ENCODE measurements at places on chromosomes 3 and 15.

GRCh38 chr15:78342021-78342420 is 1.9 kb downstream of the CRABP1 start:
- DNase-seq: peak; percentile 62

DNA sequence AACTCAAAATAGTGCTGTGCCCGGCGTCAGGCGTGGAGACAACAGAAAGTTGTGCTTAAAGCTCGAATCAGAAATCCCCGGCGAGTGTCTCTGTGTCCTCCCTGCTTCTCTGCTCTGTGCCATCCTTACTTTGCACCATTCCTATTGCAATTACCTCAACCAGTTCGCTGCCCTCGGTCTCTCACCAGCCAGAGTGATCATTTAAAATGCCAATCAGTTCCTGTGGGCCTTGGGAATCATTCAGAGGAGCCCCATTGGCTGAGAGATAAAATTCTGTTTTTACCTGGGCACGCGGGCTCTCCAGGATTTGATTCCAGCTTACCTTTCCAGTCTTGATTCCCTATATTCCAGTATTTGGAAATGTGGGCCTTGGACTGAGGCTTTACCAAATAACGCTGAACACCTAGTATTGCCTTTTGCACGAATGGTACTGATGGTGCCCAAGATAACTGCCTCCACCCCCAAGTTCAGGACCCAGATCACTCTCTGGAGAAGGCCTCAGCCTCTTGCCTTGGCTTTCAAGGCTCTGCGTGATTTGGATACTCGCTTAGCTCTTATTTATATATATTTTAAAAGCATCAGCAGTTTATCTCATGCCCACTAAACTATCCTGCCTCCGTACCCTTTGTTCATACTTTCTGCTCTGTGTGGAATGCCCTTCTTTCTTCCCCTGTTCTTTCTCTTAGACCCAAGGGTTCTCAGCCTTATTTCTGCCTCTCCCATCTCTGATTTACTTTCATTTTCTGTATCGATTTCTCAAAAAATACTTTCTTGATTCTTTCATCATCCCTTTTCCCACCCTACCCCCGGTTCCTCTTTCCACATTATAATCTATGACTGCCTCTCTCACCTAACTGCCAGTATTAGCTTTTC is 863 bp downstream of the PSMA4 start:
- no peak for DNase-seq

- peak; percentile 50 for DNase-seq
These were observed 1.7 kb upstream of the MAP1A start for GRCh38 chr15:43515741-43516140.

- no peak for DNase-seq
These were observed 140.2 kb upstream of the SETMAR start for GRCh38 chr3:4163011-4163410.

GRCh38 chr3:173902871-173903270 is 505.3 kb downstream of the NLGN1 start:
- no peak for DNase-seq

- DNase-seq: no peak
These were observed 177.5 kb upstream of the ICE2 start for GRCh38 chr15:60656481-60656880.

DNA sequence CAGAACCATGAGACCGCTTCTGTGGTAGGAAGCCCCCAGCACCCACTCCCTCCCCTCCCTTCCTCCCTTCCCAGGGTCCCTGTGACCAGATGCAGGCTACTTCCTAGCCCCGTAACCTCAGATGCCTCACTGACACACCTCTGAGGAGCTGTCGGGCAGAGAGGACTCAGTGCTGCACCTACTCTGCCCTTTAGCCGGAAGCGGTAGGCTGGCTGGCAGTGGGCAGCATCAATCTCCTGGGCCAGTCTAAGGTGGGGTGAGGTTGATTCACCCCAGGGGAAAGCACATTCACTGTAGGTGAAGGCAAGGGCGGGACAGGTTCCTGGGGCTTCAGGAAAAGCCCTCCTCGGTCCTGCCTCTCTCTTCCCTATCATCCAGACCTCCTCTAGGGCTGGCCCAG is 19.1 kb downstream of the CSRNP1 start:
- no peak for DNase-seq

- no peak for DNase-seq
These were observed 644.1 kb upstream of the ARRDC4 start for GRCh38 chr15:97316362-97316761.

- peak; percentile 93 for DNase-seq
These were observed 12.5 kb upstream of the CAMKV start for GRCh38 chr3:49882166-49882565.

DNA sequence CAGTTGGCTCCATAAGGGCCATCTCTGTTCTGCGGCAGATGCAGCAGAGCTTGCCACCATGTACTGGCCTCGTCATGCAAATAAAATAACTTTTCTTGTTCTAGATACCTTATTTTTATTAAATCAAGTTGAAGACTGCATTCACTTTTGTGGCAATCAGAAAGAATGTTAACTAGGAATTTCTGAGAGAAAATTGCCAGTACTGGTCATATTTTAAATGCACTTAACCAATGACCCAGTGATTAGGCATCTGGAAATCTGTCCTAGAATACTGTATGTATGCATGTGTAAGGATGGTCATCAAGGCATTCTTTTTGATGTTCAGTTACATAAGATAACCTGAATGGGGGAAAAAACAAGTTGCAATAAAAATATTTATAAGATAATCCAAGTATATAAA is 34.2 kb upstream of the CSPG5 start:
- no peak for DNase-seq

DNA sequence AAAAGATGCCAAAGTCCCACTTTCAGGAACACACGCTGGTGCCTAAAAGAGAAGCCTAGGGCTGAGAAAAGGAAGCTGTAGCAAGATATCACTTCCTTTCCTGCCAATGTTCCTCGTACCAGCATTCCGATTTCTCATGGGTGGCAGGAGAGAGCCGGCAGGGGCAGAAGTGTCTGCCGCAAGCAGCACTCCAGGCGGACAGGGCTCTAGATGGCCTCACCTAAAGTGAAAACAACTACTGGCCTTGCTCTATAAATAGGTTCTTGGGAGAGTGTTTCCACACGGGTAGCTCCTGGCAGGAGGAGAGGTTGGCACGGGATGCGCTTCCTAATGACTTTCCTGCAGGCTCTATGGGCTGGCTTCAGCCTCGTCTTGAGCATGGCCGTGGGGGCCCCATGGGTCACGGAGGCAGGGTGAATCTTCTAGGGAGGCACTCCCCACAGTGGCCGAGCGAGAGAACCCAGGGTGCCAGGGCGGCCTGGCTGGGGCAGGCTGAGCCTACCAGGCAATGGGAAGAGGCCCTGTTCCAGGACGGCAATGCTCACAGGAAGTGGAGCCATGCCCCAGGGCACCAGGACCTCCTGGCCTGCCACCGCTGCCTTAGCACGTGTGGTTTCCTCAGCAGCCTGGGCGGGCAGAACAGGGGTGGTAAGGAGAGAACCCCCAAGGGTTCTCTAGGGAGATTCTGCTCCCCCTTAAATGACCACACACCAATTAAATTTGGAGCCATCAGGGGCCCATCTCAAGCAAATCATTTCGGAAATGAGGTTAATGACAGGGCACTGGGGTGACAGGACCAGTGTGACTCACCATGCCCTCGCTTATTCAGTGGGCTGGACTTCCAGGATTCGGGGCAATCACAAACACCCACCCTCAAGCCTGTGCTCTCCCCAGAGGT is 14.6 kb upstream of the DUSP7 start:
- peak; percentile 66 for DNase-seq

Measured in muscle of leg (tissue), 16 donors.